GM13976 (cell line): ENCODE measurements at places on chromosomes 6 and 20.

- peak; percentile 65 for DNase-seq
These were observed 26.6 kb downstream of the RIN2 start for GRCh38 chr20:19784511-19785172.

- no peak for DNase-seq
These were observed 78.1 kb upstream of the EZR start for GRCh38 chr6:158897236-158897635.

DNA sequence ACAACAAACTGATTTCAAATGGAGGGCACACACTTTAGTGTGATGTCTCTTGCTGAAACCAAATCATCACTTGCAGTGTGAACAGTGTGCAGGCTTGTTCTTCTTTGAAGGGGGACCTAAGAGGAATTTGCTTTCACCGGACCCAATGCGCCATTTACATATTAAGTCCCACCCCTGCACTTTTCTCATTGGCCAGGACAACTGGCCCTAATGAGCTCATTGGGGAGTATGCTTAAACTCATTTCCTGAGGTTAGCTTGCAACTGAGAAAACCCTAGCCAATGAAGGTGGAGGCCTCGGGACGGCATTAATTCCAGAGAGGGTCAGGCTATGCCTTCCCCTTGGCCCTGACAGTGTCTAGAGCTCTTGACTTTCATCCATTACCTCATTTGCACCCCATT, 58.7 kb downstream of the VEGFA start:
- DNase-seq, result peak; percentile 48

DNA sequence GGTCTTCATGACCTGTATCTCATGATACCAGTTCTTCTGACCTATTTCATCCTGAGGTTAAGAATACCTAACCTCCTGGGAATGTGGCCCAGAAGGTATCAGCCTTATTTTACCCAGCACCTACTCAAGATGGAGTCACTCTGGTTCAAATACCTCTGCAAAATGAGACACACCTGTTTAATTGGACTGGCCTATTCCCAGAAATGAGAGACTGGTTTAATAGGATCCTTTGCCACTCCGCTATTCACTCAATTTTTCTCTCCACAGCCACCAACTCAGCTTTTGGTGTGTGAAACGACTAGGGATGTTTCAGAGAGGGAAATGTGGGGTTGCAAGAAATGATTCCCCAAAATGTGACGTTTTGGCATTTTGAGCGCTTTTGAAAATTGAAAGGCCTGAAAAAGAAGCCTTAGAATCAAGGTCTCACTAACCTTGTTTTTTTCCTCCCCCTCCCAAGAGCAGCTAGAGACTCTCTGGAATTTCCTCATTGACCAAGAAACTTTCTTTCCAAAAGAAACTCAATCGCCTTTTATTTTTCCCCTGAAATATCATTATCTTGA, 45.5 kb upstream of the RNGTT start:
- DNase-seq, result no peak

GRCh38 chr6:30957716-30958115, 16.9 kb downstream of the MUCL3 start:
- DNase-seq, result no peak

- DNase-seq, result no peak
These were observed 6.1 kb downstream of the MANBAL start for GRCh38 chr20:37295595-37295994.

DNA sequence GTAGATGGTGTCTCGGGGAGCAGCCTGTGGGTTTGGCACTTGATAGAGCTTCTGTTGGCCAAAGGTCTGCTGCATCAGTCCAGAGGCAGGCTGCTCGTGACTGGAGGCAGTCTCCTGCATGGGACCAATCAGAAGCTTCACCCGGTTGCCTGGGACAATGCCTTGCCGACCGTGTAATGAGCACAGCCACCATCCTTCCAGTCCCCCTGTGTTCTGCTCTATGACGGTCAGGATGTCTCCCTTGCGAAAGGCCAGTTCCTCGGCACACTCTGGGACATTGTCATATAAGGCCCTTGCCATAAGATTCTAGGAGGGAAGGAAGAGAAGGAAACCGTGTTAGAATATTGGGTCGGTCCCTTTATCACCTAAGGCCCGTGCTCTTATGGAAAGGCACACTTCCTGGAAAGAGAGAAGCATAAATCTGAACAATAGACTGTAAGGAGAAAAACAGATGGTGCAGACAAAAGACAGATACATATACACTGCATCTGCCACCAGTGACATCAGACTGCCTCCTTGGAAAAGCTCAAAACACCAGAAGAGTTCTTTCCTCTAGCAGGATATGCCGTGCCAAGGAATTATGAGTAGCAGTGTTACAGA, 18.9 kb downstream of the NEDD9 start:
- no peak for DNase-seq

DNA sequence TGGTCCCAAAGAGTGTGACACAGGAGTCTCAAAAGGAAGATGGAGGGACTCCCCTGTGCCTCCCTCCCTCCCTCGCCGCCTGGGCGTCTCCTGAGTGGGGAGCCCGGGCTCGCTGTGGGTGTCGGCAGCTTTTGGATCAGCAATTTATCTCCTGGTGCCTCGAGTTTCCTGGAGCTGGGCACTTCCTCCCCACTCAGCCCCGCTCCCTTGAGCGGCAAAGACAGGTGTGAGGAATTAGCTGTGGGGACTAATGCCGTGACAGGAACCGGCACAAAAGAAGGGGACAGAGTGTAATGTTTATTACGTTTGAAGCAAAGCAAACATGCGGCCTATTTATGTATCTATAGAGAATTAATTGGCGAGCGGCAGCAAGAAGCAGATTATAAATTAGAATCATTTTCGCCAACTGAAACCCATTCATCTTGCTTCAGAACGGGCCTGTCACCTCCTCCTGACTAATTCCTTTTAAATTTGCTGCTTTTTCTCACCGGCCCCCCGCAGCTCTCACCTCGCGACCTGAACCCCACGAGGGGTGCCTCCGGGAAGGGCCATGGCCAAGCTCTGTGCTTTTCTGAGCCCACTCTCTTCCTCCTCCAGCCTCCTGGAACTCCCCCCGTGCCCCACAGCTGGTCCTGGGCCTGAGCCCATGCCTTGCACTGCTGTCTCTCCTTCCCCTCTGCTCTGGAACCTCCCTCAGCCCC, 8.8 kb upstream of the CDH22 start:
- no peak for DNase-seq

- DNase-seq, result no peak
These were observed 7.2 kb downstream of the CST7 start for GRCh38 chr20:24956001-24956841.

GRCh38 chr20:62066983-62067433, 1.3 kb upstream of the TAF4 start:
- peak; percentile 70 for DNase-seq

DNA sequence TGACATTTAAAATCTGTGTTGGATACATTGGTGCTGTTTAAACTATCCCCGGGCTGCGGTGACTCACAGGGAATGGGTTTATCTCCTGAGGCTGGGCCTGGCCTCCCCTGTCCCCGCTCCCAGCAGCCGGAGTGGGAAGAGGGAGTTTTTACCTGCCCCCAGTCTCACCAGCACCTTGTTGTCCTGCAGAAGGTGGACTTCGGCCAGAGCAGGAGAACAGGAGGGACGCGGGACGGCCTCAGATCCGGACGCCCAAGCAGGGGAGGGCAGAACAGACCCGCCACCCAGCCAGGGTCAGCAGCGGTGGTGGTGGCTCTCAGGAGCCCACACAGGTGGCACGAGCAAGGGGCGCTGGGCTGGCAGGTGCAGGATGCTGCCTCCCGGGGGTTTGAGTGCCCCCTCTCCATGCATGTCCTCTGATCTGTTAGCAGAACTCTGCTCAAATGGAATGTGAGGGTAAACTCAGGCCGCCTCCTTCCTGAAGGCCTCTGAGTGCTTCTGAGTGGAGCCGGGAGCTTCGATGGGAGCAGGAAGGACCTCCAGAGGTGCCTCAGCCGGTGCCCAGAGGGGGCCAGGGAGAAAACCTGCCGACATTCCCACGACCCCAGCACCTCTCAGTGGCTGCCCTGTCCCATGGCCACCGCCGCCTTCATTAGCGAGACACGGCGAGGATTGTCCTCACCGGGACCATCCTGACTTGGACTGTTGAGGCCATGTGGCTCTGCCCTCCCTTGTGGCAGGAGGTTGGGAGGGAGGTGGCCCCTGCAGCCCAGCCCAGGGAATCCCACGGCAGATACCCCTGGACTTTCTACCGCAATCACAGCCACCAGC, 43.4 kb upstream of the MRGBP start:
- DNase-seq, result no peak

DNA sequence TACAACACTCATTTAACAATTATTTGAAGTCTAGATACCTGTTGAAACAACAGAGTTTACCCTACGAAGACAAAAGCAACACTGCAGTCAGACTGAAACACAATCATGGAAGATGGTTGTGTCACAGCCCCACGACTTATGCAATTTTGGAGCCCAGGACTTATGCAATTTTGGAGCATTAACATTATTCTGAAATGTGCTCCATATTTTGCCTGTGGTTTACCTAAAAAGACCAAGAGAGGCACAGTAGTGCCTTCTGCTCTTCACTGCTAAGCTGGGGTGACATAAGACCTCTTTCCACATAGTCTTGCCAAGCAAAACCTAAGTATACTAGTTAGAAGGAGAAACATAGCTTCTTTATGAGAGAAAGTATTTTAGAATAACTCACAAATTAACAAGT, 216.5 kb downstream of the PTPRK start:
- DNase-seq, result no peak

DNA sequence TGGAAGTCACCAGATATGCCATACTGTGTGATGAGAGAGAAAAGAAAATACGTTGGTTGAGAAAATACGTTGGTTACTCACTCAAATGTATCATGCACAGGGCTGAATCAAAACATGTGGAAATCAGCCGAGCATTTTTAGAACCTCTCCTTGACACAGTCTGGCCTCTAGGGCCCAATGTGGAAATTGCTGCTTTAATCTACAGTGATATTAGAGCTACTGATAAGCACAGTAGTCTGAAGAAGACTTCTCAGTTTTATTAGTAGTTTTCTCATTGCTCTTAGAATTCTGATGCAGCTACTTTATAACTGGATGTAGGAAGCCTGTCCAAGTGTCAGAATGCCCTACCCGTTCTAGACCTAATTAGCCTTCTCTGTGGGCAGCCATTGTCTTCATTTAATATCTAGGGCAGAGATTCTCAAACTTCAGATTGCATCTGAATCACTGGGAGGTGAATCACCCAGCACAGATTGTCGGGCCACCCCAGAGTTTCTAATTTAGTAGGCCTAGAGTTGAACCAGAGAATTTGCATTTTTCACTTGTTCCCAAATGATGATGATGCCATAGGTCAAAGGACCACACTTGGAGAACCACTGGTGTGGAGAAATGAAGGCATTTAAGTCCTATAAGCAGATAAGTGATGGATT, 229.1 kb downstream of the PLCB1 start:
- DNase-seq, result no peak

DNA sequence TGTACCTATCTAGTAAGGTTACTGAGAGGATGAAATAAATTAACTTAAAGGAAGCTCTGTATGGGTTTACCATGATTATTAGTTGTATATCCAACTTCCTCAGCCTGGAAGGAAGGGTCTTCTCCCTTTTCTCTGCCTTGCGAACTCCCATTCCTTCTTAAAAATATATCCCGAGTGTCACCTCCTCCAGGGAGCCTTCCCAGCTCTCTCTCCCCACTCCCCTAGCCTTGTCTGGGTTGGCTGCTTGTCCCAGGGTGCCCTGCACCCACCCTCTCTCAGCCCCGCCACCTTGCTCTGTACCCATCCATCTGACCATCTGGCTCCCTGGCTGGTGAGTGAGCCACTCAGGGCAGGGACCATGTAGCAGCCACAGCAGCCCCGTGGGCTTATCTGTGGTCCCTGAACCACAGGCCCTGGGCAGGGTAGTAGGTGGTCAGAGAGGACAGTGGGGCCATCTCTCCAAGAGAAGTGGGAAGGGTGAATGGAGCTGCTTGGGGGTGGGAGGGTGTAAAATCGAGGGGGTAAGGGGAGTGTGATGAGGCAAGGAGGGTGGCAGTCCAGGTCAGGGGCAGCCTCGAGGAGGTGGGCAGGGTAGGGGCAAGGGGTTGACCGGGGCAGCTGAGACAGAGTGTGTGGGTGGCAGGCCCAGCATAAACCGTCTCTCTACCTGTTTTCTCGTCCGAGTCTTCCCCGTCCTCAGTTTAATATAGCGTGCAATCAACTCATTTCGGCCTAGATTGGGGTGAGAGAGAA, 12.8 kb downstream of the TEAD3 start:
- DNase-seq, result no peak

- no peak for DNase-seq
These were observed 141.5 kb upstream of the PDE10A start for GRCh38 chr6:165804331-165805066.

DNA sequence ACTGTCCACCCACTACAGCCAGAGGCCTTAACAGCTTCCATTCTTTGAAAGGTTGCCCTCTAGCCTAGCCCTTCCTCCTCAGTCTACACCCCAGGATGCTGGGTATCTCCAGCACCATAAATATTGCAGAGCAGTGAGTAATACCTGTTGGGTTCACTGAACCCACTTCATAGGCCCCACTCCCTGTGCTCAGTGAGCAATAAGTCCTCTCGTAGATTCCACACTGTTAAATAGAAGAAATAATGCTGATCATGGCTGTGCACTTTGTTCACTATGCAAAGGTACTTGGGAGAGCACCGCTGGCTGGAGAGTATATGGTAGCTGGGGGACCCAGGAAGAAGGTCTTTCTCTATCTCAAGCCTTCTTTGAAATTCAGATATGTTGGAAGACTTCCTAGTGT, 87.3 kb downstream of the RSPH3 start:
- no peak for DNase-seq

DNA sequence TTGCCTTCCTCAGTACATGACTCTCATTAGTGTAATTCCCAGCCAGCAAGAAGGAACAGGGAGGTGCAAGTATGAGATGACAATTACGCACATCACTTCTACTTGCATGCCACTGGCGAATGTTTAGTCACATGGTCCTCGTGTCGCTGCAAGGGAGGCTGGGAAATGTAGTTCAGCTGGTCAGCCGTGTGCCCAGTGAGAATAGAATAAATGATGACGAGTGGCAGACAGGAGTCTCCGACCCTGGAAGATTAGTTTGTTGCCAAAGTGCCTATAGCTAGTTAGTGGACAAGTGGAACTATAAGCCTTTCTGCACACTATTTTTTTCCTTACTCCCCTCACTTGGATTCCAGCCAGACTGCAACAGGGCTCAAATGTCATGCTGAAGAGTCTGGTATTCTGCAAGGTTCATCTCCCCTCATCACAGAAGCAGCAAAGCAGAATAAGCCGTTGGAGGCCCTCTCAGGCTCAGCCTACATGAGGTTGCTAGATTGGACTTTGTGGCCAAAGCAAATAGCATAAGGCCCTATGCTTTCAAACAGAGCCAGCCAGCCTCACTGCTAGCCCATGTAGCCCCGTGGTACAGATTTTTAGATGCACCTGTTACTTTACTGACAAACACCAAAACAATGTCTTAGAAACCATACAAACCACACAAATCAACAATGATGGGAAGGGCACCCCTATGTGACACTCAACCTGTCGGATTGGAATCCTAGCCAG, 9.7 kb downstream of the LINC00237 start:
- DNase-seq, result no peak
